Motor neuron (in vitro differentiated cells): ENCODE measurements at places on chromosomes 2 and 18.

DNA sequence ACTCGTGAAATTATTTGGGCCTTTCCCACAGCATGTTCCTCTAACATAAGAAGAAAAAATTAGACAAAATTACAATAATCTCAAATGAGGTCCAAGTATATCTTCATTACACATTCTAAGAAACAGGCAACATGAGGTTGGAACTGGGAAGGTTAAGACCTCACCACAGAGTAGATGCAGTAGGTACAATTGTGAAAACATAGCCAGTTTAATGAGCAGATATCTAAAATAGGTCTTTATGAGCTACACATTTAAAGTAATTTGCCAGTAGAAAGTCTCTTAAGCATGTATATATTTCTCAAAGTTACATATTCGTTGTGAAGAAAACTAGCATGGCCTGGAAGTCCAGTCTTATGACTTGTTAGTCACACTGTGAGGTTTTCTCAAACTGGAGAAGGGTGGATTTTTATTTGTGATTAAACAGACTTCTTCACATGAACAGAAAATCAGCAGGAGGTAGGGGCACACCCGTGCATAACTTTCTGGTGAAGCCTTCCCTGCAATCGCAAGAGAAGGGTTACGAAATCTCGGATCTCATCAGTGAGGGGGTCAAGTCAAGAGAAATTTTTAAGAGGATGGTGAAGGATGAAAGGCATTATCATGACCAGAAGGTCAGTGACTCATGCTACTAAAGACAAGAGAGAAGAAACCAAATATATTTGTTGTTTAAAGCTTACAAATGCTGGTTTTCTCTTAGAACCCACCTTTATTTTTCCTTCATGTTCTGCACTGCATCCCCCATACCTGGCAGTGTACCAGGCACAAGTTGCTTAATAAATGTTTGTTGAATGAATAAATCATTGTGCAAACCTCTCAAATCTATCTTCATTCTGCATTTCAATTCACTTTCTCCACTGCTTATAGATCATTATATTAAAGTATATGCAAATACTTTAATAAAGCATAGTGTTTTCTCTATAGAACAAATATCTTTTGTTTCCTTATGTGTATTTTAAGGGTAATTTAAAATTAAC lies 5.1 kb upstream of the RAB27B start:
- no peak for ATAC-seq

GRCh38 chr2:70988151-70988550 lies 6.5 kb downstream of the TEX261 start:
- ATAC-seq = no peak

DNA sequence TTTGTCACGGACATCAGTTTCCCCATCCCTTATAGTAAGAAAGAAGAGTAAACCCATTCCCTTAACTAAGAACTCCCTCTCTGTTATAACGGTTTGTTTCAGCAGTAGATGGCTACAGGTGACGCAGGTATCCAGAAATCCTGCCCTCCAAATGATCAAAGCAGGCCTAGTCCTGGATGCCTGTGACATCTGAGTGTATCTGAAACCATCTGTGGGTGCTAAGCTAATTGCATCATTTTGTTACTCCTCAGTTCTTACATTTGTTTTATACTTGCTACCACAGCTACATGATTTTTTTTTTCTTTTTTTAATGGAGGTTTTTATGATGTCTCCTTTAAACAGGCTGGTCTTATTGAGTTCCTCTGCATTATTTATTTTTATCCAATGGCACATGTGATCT lies 55.1 kb downstream of the AAK1 start:
- no peak for ATAC-seq

- no peak for ATAC-seq
Observed at GRCh38 chr2:182581196-182581935, 134.7 kb upstream of the DNAJC10 start.

- ATAC-seq = no peak
Observed at GRCh38 chr2:147173798-147174197, 671.0 kb upstream of the ACVR2A start.
